ENCODE measurements at places on chromosomes 2 and 18. TPM values are rescaled to one million over a fixed set of nuclear protein-coding genes. Genes with fewer than 3 reads are reported as not detected.
A peak's percentile ranks its signal among the peaks of the same experiment; 100 is the strongest.

DNA sequence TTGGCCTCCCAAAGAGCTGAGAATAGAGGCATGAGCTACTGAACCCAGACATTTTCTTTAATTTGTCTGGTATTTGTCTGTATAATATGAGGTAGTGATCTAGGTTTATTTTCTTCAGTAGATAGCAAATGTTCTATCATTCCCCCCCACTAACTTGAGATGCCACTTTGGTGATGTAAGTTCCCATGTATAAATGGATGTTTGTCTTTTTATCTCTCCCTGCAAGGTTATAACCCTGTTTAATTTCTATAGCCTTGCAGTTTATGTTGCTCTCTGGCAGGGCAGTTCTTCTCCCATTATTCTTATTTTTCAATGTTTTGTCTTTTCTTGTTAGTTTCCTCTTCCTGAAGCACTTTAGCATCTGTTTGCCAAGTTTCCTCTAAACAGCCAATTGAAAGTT, 39.1 kb upstream of the MAP4K4 start:
- H3K4me1 ChIP-seq: peaks cover 6% of the 10 kb centered on the region
- no peak for DNase-seq
- no peak overlapping the region for H3K4me3 ChIP-seq
- no peaks in the 10 kb centered on the region for H3K36me3 ChIP-seq

DNA sequence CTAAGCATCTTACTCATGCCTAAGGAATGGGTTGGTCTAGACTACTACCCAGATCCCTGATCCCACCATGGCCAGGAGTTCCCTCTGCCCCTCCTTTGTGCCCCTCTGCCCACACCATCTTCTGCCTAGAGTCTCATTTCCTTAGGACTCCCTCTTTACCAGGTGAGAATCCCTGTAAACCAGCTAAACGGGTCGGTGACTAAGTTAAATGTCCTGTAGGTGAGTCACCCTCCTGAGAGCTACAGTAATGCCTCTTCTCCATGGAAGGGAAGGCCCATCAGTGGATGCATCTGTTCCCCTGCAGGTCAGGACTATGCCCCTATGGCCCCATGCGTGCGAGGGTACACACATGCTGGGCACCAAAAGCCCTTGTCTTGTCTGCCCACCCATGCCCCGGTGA, 25.4 kb downstream of the PTGR3 start:
- no peak overlapping the region for H3K4me3 ChIP-seq
- DNase-seq: no peak
- peaks cover 22% of the 10 kb centered on the region for H3K27me3 ChIP-seq
- H3K27ac ChIP-seq: no peak overlapping the region
- no peaks in the 10 kb centered on the region for H3K4me1 ChIP-seq
- no peaks in the 10 kb centered on the region for H3K36me3 ChIP-seq

- peak; percentile 0 for DNase-seq
- H3K36me3 ChIP-seq: no peaks in the 10 kb centered on the region
- no peaks in the 10 kb centered on the region for H3K4me1 ChIP-seq
- H3K4me3 ChIP-seq: no peak overlapping the region
- no peak overlapping the region for H3K27ac ChIP-seq
Observed at GRCh38 chr2:194166818-194167217, 1490.2 kb upstream of the SLC39A10 start.

GRCh38 chr18:76720683-76721082, 101.7 kb upstream of the ZNF236 start:
- H3K27me3 ChIP-seq: no peaks in the 10 kb centered on the region
- no peak overlapping the region for H3K27ac ChIP-seq
- H3K4me1 ChIP-seq: no peaks in the 10 kb centered on the region
- no peak overlapping the region for H3K4me3 ChIP-seq
- no peaks in the 10 kb centered on the region for H3K36me3 ChIP-seq

GRCh38 chr2:221485503-221485870, 86.6 kb downstream of the EPHA4 start:
- H3K27me3 ChIP-seq: no peaks in the 10 kb centered on the region
- no peak for DNase-seq
- no peak overlapping the region for H3K4me3 ChIP-seq
- H3K4me1 ChIP-seq: no peaks in the 10 kb centered on the region
- no peaks in the 10 kb centered on the region for H3K36me3 ChIP-seq

DNA sequence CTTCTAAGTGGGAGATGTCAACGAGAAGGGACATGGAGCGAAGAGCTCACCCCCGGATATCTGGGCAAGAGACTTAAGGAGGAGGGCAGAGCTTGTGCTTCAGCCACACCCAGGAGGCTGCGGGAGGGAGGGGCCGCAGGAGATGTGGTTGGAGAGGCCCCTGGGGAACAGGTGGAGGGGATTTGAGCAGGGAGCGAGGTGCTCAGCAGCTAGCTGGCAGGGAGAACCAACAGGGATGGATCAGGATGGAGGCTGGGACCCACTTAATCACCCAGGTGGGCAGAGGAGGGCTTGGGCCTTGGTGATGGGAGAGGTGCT, 78.3 kb downstream of the MBP start:
- H3K4me3 ChIP-seq: no peak overlapping the region
- no peaks in the 10 kb centered on the region for H3K36me3 ChIP-seq
- peaks cover 34% of the 10 kb centered on the region for H3K27me3 ChIP-seq

DNA sequence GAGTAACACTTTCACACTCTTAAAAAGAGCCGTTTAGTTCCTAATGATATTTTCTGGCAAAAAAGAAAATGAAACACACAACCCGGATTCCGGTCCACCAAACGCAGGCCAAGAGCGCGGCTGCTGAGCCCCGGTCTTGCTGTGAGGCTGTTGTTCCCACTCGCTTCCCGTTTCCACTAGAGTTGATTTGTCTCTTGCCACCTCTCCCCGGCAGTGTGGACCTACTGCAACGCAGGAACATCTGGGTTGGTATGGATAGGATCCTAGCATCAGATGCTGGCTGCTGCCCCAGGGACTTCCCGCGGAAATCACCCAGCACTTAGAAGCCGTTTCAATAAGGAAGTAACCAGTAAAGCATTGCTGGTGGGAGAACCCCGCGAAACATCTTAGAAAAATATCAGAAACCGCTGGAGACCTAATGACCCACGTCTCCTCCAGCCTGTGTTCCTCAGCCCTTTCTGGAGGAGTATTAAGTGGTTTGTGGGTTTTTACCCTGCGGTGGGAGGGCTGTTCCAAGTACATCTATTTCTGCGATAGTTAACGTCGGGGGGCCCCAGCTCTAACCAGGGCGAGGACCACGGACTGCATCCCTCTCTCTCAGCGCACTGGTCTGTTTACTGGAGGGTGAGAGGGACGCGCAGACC, 939 bp downstream of the DOCK10 start:
- H3K36me3 ChIP-seq: no peaks in the 10 kb centered on the region
- no peaks in the 10 kb centered on the region for H3K4me1 ChIP-seq
- DNase-seq: no peak
- H3K27me3 ChIP-seq: no peaks in the 10 kb centered on the region
- H3K27ac ChIP-seq: no peak overlapping the region
- H3K4me3 ChIP-seq: no peak overlapping the region

DNA sequence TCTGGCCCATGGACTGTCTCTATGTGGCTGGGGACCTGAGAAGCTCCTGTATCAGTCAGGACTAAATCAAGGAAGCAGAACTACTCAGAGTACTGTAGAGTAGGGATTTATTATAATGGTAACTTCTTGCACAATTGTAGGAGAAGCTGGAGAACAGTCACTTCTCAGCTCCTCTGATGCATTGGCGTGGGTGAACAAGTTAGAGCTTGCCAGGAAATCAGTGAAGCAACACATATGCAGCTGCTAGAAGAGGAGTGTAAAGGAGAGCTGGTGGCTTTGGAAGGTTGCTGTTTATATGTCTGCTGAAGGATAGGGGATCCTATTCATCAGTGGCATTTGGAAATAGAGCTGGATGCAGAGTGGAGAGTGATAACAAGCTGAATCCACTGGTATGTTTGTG, 215.5 kb upstream of the CWC22 start:
- no peak for DNase-seq
- no peaks in the 10 kb centered on the region for H3K27me3 ChIP-seq
- no peaks in the 10 kb centered on the region for H3K36me3 ChIP-seq
- no peak overlapping the region for H3K4me3 ChIP-seq

DNA sequence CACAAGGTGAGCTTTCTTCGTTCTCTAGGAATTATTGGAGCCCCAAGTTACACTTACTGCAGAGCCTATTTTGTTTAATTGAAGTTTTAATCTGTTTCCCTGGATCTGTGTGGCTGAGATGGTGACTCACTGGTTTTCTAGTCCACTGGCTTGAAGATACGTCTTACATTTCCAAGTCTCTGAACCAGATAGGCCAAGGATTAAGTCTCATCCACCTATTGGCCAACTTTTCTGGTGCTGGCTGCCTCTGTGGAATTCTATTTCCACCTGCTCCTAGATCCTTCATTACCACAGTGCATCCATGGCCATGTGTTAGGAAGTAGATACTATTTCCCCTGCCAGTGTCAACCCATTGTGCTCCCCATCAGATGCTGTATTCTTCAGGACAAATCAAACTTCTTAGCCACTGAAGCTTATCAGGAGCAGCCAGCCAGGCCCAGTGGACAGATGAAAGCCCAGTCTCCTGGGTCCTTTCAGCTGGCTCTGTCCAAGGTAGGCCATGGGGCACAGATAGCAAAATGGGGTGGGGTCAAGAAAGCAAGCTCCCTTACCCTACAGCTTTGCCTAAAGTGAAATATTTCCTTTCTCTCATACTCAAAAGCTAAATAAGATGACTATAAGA, 198.8 kb upstream of the TCF4 start:
- peaks cover 6% of the 10 kb centered on the region for H3K4me1 ChIP-seq
- no peak overlapping the region for H3K27ac ChIP-seq
- no peak overlapping the region for H3K4me3 ChIP-seq
- no peaks in the 10 kb centered on the region for H3K27me3 ChIP-seq
- H3K36me3 ChIP-seq: no peaks in the 10 kb centered on the region

- H3K4me1 ChIP-seq: peaks cover 9% of the 10 kb centered on the region
- peak overlapping the region; percentile 98 for H3K27ac ChIP-seq
- no peaks in the 10 kb centered on the region for H3K27me3 ChIP-seq
- no peak for DNase-seq
Observed at GRCh38 chr2:200863782-200864175, 679 bp downstream of the CLK1 start.

DNA sequence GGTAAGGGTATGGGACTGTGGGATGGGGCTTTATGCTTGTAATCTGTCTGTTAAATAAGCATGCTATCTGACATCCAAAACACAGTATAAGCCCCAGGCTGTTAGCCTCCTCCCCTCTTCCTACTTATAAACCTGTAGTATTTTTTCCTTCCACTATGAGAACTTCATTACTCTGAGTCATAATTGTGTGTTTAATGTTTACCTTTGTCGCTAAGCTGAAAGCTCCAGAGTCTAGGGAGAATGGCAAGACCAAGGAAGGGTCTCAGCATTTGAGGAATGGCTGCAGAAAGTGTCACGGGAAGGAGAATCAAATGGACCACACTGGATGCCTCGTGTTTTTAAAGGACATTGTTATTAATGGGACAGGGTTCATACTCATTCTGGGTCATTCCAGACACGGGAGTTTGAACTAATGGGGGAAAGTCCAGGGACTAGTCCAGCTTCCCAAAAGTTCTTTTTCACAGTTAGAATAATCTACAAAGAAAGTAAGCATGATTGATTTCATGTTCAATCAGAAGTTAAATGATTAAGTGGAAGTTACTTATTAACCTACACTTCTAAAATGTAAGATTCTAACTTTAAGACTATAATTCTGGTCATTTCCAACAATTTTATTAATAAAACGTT, 292.2 kb downstream of the AFF3 start:
- no peak overlapping the region for H3K4me3 ChIP-seq
- DNase-seq: no peak
- no peaks in the 10 kb centered on the region for H3K27me3 ChIP-seq

DNA sequence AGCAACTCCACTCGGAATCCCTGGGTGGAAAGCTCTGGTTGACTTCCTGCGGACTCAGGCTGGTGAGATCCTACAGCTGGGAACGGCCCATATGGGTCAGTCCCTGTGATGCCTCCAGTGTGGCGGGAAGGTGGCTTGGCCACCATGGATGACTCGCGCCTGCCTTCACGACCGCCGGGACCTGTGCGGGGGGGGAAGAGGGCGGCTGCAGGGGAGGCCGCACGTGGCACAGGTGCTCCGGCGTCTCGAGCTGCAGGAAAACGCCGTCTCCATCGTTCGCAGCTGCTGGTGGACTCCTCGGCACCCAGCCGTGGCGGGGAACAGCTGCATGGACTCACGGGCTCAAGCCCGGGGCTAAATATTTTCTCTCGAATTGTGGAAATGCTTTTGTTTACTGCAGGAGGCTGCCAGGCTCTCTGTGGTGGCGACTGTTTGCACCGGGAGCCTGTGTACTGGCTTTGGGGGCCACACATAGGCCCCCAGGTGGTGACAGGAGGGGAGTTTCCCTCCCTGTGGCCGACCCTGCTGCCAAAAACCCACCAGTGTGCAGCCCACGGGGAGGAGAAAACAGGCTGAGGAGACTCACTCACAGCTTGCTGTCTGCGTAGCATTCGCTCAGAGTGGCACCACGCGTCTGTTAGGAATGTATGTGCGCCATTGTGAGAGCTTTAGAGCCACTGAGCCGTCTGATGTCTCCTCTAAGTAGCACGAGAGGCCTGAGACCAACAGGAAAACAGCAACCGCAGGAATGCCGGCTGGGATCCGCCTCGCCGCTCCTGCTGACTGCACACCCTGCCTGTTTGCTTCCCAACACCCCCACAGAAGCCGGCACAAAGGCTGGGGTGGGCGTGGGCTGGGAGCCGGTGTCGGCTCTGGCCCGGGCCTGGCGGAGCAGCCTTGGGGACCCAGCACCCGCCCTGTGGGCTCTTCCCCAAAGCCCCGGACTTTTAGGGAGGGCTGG, 89.2 kb downstream of the NFATC1 start:
- H3K4me1 ChIP-seq: no peaks in the 10 kb centered on the region
- H3K27me3 ChIP-seq: no peaks in the 10 kb centered on the region

DNA sequence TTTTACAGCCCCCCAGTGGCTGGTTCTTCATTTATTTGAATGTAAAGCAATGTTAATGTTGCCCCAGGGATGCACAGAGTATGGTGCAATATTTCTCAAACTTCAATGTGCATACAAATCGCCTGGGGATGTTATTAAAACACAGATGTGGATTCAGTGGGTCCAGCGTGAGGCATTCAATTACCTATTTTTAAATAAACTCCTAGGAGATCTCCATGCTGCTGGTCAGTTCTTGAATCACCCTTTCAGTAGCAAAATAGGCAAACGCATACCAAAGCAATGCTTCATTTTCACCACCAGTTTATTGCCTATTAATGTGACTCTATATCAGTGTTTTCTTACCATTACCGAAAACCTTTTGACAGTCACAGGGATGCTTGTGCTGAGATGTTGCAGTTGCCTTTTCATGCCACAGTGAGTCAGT, 530.7 kb downstream of the CBLN2 start:
- H3K27ac ChIP-seq: no peak overlapping the region
- H3K27me3 ChIP-seq: no peaks in the 10 kb centered on the region
- DNase-seq: no peak
- H3K4me1 ChIP-seq: no peaks in the 10 kb centered on the region
- no peaks in the 10 kb centered on the region for H3K36me3 ChIP-seq
- H3K4me3 ChIP-seq: no peak overlapping the region

- H3K36me3 ChIP-seq: no peaks in the 10 kb centered on the region
- no peak overlapping the region for H3K4me3 ChIP-seq
- H3K27me3 ChIP-seq: peaks cover 5% of the 10 kb centered on the region
- no peak overlapping the region for H3K27ac ChIP-seq
Observed at GRCh38 chr2:73142937-73143336, 30.2 kb upstream of the RAB11FIP5 start.

FABP1 gene
- total RNA-seq: 0.64 TPM

GAREM2 gene
- total RNA-seq: 11.5 TPM

KIAA1328 gene
- total RNA-seq: 6.0 TPM

RAB12 gene
- 18.8 TPM for total RNA-seq

GPN1 gene
- 40.4 TPM for total RNA-seq

MXD1 gene
- 19.8 TPM for total RNA-seq

LIMS2 gene
- 0.22 TPM for total RNA-seq

MAIP1 gene
- 26.6 TPM for total RNA-seq

CAPN10 gene
- 25.3 TPM for total RNA-seq

CHST9 gene
- total RNA-seq: not detected
